ENCODE measurements at places on chromosomes 1 and 21.

DNA sequence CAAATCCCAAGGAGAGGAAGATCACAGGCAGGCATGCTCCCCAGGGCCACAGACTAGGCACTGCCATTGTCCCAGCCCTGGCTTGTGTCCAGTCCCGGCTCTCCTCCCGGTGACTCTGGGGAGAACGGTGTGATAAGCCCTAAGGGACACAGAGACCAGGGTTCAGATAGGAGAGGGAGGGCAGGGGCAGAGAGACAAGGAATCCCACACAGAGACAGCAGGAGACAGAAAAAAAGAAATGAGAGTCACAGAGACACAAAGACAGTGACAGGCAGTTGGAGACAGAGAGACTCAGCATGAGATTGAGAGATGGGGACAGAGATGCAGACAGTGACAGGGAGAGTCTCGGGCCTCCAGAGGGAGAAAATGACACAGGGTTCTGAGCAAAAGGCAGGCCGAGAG lies 361 bp downstream of the INSRR start:
- no peak for DNase-seq

DNA sequence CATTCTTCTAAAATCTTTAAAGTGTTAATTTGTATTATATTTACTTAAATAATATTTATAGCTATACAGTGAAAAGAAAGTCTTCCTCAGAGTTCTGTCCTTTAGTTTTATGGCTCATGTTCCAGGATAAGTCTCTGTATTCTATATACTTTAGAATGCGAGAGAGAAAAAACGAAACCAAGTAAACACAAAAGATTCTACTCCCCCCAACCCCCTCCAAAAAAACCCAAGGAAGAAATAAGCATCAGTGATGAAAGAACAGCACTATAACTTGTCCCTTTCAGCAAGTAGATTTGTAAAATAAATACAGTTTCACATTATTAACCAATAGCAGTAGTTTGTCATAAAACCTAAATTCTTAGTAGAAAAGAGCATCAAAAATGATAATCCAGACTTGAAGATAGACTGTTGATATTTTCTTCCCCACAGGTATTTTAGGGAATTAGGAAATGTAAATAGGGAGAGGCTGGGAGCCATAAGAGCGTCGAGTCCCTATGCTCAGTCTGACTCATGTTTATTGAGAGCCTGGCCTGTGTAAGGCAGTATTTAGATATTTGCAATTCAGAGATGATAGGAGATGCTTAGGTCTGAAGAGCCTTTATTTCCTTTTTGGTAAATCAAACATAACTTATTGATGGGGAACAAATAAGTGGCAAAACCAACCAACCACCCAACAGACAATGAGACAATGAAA lies 35.5 kb downstream of the CDC14A start:
- DNase-seq, result no peak

DNA sequence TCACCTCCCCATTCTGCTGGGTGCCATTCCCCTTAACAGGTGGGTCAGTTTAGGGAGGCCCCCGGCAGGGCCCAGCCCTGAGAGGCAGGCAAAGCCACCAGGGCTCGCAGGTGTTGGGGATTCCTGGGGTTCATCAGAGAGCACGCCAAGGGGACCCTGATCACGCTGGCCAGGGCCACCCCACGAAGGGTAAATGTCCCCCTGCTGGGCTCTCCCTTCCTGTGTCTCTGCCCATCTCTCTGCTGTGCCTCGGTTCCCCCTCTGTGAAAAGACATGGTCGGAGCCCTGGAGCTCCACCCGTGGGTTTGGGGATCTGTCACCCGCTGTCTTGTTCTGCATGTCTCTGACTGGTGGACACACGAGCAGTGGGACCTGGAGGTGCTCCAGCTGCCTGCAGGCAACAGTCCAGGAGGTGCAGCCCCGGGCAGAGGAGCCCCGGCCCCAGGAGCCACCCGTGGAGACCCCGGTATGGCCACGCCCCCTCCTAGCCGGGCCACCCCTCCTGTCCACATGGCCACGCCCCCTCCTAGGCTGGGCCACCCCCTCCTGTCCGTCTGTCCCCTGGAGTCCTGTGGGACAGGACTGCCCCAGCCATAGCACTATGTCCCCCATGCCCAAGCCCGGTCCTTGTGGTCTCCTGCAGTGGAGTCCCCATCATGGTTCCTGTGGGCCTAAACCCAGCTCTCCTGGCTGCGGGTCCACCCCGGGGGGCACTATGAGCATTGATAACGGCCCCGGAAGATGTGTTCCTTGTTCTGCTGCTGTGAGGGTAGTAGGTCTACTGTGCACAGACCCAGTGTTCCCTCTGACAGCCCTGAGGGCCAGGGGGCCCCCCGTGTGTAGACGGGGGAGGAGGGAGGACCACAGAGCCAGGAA lies 6.5 kb downstream of the AIRE start:
- DNase-seq, result no peak

DNA sequence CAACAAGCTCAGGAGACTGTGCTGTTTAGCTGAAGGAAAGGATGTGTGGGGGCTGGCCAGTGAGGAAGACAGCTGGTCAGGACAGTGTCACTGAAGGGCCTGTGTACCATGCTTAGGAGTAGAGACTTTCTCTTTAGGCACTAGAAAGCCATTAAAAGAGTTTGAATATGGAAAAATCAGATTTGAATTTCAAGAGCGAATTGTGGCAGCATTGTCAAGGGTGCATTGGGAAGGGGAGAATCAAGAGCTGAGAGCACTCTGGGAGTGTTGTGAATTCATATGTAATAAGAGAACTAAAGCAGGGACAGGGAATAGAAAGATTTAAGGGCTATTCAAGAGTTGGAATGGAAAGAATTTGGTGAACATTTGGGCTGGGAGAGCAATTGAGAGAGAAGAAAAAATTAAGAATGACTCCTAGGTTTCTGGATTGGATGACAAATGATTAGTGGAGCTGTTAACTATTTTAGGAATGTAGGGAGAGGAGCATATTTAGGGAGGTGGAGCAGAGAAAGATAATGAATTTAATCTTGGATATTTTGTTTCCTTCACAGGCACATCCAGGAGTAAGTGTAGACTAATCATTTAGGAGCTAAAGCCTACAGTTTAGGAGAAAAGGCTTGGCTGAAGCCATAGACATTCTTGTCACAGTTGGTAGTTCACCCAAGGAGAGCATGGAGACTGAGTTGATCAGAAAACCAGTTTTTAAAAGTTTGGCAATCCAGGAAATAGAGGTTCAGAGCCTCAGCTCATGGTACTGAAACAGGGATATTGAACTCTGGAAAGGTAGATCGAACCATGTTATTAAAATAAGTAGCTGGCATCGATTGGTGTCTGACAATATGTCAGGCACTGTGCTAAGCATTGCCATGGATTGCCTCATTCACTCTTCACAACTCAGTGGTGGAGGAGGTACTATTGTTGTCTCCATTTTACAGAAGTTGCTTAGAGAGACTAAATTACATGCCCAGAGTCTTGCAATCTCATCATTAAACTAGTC lies 23.1 kb upstream of the TOR3A start:
- no peak for DNase-seq

DNA sequence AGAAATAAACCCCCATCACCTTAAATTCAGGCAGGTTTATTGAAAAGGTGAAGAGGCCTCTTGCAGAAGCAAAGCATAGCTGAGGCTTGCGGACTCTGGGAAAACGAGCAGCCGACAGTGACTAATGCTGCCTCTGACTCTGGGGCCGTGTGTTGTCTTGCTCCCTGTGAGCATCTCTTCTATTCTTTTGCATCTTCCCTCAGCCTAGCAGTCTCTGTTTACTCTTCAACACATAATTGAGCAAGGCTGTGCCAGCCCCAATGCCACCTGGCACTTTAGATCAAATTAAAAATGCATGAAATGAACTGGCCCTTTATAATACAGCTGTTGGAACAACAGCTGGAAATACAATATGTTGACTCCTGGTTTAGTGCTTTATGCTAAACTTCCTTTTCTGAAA lies 18.4 kb upstream of the REG4 start:
- no peak for DNase-seq

GRCh38 chr1:171081314-171081753 lies 9.4 kb upstream of the FMO3 start:
- DNase-seq, result no peak

DNA sequence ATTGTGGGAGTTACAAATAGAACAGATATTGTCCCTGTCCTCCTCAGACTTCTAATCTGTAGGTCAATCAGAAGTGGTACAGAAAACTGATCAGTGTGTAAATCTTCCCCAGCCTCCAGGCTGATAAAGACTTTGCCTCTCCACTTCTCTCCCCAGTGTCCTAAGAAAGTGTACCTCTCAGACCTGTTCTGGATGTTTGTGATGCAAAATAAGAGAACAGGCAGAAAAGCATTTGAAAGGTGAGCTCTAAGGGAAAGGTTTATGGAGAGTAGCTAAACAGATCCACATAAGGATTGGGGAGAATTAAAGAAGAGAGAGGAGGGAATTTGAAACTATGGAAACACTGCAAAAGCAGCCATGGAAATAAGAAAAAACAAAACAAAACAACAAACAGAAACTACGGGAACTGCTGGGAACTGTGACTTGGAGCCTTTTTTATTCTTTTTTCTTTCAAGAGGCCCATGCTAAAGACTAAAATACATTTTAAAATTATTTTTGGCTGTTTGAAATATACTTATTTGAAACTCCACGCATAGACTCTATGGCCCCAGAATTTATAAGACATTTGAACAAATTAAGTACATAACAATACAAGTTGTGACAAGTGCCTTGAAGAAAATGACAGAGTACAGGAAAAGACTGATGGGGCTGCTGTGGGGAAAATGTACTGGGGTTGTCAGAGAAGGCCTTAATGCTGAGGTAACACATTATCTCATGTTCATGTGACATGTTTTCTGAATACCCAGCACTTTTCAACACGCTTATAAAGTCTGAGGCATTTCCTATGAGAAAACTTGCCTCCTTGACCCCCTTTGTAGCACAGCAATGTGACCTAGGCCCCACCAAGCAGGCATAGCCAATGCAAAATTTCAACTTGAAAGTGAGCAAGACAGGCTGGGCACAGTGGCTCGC lies 51.2 kb downstream of the TRAF5 start:
- DNase-seq, result no peak

- no peak for DNase-seq
These were observed 174.2 kb downstream of the PTPRU start for GRCh38 chr1:29410476-29410875.

DNA sequence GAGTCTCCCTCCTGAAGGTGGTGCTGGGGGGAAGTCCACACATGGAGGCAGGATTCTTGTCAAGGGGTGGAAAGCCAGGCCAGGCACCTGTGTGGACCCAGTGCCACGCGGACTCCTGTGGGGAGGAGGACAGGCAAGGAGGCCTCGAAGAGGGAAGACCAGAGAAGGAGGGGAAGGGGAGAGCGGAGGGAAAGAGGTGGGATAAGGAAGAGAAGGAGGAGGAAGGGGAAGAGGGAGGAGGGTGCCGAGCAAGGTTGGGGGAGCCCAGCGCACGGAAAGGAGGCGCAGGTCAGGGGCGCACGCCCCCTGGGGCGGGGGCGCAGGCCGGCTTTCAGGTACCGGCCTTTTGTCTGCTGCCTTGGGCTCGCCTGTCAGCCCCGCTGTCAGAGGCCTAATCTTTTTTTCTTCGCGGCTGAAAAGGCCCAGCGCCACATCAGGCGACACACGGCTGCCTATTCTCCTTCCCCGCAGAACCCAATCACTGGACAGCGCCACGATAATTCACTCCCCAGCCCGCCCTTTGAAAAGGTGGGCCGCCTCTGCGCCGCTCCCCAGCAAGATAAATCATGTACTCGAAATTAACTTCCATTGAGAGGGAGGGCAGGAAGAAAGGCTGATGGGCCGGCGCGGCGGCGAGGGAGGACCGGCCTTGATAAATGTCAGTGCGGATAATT lies 42.5 kb downstream of the PRDM16 start:
- no peak for DNase-seq

DNA sequence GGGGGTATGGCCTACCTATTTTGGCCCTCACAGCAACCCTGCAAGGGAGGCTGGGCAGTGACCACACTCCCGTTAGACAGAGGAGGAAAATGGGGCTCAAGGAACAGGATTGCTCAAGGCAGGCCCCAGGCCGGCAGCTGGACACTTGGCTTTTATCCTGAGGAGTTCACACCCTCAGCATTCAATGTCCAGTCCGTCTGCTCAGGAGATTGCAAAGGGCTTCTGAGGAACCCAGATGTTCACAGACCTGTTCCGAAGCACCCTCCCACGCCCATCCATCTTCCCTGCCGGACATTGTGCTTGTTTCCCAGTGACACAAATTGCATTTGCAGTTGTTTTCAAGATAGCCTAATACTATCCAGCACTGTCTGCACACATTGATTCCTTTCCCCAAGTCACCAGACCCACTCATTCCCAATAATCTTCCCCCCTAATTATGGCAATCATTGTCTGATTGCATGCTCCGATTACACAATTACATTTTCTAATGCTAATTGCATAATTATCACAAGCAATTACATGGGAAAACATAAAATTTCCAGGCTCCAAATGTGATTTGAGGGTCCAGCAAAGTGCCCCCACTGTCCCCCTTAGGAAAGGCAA lies 4.3 kb upstream of the UBL4B start:
- no peak for DNase-seq

GRCh38 chr1:67650061-67650460 lies 34.9 kb upstream of the GADD45A start:
- no peak for DNase-seq

GRCh38 chr1:38297842-38298241 lies 251.2 kb upstream of the POU3F1 start:
- DNase-seq, result no peak

- DNase-seq, result no peak
These were observed 78.1 kb upstream of the COX20 start for GRCh38 chr1:244757091-244757939.

DNA sequence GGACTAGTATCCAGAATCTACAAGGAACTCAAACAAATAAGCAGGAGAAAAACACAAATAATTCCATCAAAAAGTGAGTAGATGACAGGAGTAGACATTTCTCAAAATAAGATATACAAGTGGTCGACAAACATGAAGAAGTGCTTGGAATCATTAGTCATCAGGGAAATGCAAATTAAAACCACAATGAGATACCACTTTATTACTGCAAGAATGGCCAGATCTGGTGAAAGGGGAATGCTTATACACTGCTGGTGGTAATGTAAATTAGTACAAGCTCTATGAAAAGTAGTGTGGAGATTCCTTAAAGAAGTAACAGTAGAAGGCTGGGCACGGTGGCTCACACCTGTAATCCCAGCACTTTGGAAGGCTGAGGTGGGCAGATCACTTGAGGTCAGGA lies 73.8 kb downstream of the POU2F1 start:
- DNase-seq, result no peak

GRCh38 chr1:107883562-107883961 lies 81.4 kb downstream of the VAV3 start:
- DNase-seq, result no peak

DNA sequence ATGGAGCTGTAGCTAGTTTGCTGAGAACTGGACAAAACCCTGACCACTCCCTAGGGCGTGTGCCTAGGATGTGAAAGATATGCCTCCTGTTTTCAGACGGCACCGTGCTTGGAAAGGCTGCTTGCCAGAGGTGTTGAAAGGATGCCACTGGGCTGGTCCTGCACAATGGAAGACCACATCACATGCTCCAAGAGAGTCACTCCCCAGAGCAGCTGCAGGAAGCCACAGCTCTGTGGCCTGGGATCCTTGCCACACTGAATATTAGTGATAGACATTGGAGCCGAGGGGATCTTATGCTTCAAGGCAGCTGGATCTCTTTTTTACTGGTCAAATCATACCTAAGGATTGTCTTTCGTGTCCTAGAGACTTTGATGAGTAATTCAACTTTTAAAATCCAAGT lies 6.6 kb upstream of the APP start:
- DNase-seq, result no peak

- no peak for DNase-seq
These were observed 2.5 kb upstream of the SAMD11 start for GRCh38 chr1:921011-921837.

Measured in activated CD4-positive, alpha-beta T cell treated with anti-CD3 and anti-CD28 coated beads, Interleukin-2, amount 50 U/mL, for 4 hours (primary cell).